ENCODE measurements at places on chromosomes 4 and X.

GRCh38 chrX:154714925-154715324, 36.0 kb downstream of the GAB3 start:
- DNase-seq: peak; percentile 13

GRCh38 chrX:51496501-51497291, at the start of gene NUDT11:
TSS of gene NUDT11 (minus strand) at chrX:51496592. CDS start at chrX:51496444, 148 bp downstream.
- peak; percentile 43 for DNase-seq

- DNase-seq: no peak
Observed at GRCh38 chrX:55754861-55755294, 37.3 kb downstream of the RRAGB start.

DNA sequence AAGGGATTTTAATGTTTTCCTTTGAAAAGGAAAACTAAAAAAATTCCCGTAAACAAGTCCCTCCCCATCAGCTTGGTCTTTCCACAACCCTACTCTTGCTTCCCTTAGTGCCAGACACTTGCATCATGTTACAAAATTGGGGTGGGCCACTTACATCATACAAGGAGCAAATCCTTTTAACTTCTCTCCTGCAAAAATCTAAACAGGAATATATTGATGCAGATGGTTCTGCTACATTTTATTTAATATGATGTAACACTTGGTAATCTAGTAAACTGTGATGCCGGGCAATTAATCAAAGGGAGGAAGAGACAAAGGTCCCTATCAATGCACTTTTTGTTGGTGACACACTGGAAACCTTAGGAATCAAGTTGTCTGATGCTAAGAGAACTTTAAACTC, 125.3 kb downstream of the UBE2K start:
- DNase-seq: no peak

DNA sequence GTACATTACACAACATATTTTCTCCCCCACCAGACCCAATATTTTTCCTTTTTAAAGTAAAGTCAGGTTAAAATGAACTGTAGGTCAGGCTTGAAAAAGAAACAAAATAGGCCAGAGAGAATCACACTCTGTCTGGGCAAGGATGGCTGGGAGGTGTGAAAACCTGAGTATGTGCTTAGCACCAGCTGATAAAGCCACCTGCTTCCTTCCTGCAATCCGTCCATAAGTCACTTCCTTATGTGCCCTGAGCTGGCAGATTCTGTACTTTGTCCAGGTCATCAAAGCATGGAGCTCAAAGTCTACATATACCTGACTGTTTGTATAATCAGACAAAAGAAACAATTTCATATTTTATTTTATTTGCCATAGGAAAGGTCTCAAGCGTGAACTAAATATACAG, 37.7 kb downstream of the ANTXR2 start:
- DNase-seq: no peak

- DNase-seq: no peak
Observed at GRCh38 chrX:118666521-118666920, 60.9 kb upstream of the IL13RA1 start.

DNA sequence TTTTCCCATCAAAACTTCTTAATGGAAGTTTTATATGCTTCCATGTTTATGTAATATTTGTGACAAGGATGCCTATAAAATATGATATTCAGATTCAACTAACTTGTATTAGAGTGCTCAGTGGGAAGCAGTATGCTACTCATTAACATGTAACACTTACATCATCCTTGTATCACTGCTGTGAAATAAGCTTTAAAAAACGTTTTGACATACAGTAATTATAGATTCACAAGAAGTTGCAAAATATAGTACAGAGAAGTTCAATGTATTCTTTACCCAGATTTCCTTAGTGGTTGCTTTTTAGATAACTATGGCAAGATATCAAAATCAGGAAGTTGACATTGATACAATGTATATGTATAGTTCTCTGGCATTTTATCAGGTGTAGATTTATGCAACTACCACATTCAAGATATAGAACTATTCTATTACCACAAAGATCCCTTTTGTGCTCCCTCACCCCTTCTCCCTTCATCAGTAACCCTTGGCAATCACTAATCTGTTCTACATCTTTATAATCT, 56.3 kb downstream of the DTHD1 start:
- no peak for DNase-seq

All from stimulated activated CD4-positive, alpha-beta T cell treated with anti-CD3 and anti-CD28 coated beads, Interleukin-4, amount 100 ng/mL, for 48 hours (primary cell).